ENCODE measurements at places on chromosomes 7 and 10.
A peak's percentile ranks its signal among the peaks of the same experiment; 100 is the strongest.

DNA sequence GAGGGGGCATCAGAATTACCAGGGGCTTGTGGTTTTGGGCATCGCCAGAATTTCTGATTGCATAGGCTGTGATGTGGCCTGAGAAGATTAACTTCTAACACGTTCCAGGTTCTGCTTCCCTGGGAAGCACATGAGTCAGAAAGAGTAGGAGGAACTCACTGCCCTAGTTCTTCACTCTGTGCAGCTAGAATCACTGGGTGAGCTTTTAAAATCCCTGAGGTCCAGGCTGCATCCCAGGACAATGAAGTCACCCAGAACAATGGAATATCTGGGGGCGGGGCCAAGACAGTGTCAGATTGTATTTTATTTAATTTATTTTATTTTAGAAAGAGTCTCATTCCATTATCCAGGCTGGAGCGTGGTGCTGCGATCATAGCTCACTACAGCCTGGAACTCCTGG is 636.5 kb downstream of the CALN1 start:
- DNase-seq, result peak; percentile 49

DNA sequence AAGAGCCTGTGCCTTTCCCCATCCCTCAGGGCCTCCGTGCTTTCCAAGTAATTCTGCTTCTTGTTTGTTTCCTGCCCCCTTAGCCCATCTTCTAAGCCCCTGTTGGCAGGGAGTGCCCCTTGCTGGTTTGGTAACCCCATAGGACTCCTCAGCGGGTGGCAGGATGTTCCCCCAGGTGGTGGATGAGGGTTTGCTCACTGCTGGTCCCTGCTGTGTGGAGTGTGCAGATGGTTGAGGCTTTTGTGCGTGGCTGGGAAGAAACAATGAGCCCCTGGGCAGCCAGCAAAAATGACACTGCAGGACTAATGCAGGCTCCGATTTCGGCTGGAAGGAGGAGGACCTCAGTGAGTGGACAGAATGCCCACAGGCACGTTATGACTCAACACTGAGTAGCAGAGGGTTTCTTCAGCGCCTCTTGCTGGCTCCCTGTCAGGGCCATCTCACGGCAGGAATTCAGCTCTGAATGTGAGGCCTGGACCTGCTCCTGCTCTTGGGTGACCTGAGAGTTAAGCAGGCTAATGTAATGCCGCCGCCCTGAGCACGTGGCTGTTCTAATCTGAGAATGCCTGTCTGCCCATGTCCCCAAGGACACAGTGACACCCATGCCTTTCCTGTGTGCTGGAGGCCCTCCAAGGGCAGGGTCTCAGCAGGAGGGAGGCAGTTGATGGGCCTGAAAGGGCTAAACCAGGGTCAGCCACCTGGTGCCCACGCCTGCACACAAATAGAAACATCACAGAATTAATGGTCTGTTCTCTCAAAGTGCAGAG is 16.6 kb downstream of the BAG3 start:
- no peak for DNase-seq

DNA sequence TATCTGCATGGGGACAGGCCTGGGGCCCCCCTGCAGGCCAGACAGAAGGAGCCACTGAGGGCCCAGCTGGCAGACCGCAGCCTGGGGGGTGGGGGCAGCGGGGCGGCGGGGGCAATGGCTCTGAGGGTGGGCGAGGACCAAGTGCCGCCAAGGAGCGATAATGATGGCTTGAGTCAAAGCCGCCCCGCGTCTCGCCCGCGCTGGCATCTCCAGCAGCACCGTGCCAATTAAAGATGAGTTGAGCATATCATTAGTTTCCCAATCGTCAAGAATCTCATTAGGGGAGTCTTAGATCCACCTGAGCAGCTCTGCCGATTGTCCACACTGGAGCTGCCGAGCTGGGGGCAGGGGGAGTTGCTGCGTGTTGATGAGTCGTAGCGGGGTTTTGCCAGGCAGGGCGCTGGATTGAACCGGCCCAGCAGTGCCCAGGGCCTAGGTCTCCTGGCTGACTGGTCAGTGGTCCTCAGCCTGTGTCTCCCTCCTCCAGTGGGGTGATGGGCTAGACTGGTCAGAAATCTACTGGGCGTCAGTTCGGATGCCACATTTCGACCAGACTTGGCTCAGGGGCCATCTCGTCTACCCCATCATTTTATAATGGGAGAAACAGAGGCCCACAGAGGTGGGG is 41.0 kb upstream of the PSMG3 start:
- no peak for DNase-seq

- DNase-seq, result no peak
These were observed 34.2 kb upstream of the ANKRD2 start for GRCh38 chr10:97538411-97538810.

DNA sequence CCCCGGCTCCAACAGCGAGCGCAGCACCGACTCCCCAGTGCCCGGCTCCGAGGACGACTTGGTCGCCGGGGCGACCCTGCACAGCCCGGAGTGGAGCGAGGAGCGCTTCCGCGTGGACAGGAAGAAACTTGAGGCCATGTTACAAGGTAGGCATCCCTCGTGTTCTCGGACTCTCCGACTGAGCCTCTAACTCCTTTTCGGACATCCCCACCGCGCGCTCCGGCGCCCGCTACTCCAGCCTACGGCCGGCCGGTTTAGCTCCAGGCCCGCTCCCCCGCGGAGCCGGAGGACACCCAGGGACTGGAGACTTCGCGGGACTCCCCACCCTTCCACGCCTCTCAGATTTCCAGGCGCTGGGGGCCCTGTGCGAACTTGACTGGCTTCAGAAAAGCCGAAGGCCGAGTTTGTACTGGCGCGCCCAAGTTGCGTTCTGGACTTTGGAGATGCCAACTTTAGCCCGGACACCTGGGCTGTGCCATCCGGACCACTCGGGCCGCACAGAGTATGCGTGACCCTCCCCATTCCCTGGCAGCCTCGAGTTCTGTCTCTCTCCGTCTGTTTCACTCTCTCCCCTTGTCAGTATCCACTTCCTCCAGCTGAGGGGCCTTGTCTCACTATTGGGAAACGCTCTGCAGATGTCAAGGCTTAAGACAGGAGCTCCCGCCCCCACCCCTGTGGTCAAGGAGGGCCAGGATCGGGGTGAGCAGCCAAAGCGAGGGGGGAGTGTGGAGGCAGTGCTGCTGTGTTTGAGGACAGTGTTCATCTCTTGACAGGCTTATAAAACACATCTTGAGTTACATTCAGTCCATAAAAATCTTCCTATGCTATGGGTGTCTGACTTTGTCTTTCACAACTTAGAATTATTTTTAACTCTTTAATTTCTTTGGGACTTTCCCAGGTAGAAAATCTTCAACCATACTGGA is 777 bp downstream of the BICC1 start:
- no peak for DNase-seq

DNA sequence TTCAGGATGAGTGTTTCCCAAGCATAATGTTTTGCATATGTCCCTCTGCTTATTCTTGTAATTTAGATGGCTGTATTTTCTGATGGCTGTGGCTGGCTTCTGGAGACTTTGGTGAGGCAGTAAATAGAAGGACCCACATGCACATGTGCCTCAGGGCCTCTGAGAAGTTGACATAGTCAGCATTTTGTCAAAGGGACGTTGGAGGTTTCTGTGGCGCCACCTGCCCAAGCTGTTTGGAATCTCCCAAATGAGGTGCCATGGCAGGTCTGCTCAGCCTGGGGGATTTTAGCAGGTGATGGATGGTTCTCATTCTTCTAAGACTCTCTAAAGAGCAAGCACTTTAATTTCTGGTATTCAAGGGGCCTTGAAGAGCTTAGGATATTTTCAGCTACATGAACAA is 29.8 kb downstream of the C10orf120 start:
- DNase-seq, result no peak

DNA sequence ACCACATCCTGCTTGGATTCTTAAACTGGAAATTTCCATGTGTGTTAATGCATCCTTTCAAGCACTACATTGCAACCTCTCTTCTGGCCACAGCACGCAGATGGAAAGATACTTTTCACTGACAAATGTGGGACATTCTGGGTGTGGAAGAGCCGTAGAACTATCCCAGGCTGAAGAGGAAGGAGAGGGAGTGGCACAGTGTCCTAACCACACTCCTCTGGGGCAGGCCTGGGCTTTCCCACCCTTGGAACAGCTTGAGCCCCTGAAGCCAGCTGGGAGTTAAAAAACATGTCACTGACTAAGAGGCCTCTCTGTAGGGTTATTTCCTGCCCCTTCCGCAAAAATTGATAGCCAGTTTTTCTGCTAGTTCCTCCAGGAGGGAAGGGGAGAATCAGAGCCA is 34.0 kb upstream of the DNMBP start:
- no peak for DNase-seq

GRCh38 chr7:30476459-30477145 is 2.0 kb downstream of the NOD1 start:
- no peak for DNase-seq

- no peak for DNase-seq
These were observed 218.2 kb upstream of the KLF14 start for GRCh38 chr7:130951976-130952876.

DNA sequence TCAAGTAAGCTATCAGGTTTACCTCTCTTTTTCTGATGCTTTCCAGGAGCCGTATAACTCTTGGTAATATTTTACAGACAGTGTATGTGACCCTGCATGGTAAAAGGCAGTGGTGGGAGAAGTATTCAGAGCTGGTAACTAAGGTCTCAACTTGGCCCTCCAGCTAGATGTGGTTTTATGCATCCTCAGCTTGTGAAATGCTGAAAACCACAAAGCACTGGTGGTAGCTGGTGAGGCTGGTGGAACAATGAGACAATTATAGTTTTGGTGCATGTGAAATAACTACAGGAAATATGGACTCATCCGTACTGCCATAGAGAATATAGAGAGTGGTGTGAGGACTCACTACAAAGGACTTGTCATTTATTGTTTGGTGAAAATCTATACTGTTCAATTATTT is 383.0 kb upstream of the PCDH15 start:
- no peak for DNase-seq

DNA sequence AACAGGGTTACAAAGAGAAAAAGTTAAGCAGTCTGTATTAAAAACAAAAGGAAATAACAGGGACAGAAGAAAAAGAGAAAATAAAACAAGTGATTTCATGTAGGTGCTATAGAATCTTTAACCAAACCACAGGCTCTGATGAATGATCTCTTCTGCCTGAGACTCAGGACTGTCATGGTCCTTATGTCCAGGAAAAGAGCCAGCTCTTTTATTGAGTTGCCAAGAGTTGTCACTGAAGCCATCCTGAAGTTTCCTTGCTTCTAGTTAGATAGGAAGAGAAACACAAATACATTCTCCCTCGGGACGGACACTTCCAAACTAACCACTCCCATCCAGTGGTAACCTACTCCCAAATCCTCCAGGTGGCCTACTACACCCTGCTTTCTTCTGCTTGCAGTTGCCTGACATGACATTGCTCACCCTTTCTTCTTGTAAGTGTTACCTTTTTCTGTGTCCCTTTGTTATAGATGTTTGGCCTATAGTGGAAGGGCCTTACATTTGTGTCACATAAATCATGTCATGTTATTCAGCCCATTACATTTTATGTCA is 346.7 kb downstream of the NRG3 start:
- DNase-seq, result no peak

DNA sequence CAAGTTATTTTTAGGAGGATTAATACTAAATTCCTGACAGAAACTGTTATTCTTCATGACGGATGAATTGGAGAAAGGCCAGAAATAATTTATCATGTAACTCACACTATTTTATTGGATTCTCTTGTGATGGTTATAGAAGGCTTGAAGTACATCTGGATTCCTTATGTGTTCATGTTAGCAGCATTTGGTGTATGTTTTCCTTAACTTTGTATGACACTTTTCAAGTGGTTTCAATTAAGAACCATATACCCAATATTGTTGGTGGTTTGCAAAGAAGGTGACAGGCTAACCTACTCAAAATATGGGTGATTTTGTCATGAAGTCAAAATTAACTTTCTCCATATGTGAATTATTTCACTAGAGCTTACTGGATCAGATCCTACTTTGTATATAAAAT is 532.2 kb upstream of the CNTNAP2 start:
- no peak for DNase-seq

- no peak for DNase-seq
These were observed 3.6 kb upstream of the GPR146 start for GRCh38 chr7:1040790-1041189.

DNA sequence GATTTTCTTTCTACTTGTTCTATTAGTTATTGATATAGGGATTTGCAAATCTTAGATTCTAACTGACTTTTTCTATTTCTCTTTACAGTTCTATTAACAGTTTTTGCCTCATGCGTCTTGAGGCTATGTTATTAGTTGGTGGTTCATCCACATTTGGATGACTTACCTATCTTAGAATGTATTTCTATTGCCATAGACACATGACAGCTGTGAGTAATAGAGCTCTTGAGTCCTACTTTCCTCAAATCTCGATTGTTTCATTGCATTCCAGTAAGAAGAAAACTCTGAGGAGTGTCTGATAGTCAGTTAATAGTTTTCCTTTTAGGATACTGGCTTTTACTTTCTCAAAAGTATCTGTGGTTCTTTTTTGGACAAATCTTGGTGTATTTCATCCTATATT is 241.4 kb upstream of the ZNF32 start:
- no peak for DNase-seq

GRCh38 chr10:25059990-25060389 is 43.6 kb downstream of the THNSL1 start:
- DNase-seq, result no peak

DNA sequence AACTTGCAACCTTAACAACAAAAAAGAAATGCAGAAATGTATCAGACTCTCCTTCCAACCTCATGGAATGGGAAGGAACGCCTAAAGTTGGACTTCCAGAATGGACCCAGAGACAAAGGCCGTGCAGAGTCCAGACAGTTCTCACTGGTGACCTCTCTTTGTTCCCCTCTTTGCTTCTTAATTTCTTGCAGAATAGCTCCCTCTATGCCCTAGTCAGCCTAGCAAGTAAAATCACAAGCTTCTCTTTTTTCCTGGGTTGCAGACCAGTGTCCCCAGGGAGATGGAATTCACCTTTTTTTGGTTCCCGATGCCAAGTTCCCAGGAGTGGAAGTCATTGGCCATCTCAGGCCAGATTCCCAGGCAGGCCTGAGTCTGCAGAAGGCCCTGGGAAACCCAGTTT is 278.0 kb downstream of the CCSER2 start:
- no peak for DNase-seq

DNA sequence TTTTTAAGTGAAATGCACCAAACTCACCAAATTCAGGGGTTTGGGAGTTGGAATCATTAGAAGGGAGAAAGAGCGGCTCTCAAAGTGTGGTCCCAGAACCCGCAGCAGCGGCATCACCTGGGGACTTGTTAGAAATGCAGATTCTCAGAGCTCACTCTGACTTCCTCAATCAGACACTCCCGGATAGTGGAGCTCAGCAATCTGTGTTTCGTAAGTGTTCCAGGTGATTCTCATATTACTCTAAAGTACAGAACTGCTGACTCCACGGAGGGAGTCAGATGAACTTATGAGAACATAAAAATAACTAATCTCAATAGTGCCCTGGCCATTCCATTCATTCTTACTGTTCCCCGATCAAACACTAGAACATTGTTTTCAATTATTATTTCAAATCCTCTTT is 358.7 kb upstream of the MYO3A start:
- no peak for DNase-seq

GRCh38 chr7:55288070-55288824 is 76.9 kb upstream of the LANCL2 start:
- DNase-seq, result no peak
